Lung microvascular endothelial cell (primary cell): ENCODE measurements at places on chromosomes 7 and 10. TPM values are rescaled to one million over a fixed set of nuclear protein-coding genes. Genes with fewer than 3 reads are reported as not detected.

GRCh38 chr10:103452506-103453230, 498 bp upstream of the CALHM2 start:
- no peak for DNase-seq

GRCh38 chr7:158733775-158734494, 29.3 kb upstream of the NCAPG2 start:
- no peak for DNase-seq

- DNase-seq = no peak
Observed at GRCh38 chr7:149493366-149493765, 4.2 kb downstream of the ZNF746 start.

The NPC1L1 gene
- not detected in 2 replicates for total RNA-seq

DNA sequence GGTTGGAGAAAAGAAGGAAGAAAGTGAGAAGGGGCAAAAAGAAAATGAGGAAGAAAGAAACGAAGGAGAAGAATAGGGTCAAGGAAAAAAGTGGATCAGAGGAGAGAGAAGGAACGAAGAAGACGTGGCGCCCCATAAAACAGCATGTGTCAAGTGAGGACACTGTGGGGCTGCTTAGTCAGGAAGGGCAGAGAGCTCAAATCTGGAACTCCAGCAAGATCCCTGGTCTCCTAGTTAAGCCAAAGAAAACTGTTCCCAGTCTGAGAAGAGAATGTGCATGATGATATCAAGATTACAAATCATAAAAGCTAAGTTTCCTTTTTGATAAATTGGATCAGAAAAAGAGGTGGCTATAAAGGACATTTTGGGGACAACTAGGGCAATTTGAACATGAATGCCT, 33.0 kb downstream of the CREB3L2 start:
- DNase-seq = no peak

GRCh38 chr10:62457598-62457997, 83.4 kb downstream of the ZNF365 start:
- DNase-seq = no peak

GRCh38 chr10:99530108-99531025, 2.4 kb upstream of the NKX2-3 start:
- no peak for DNase-seq

DNA sequence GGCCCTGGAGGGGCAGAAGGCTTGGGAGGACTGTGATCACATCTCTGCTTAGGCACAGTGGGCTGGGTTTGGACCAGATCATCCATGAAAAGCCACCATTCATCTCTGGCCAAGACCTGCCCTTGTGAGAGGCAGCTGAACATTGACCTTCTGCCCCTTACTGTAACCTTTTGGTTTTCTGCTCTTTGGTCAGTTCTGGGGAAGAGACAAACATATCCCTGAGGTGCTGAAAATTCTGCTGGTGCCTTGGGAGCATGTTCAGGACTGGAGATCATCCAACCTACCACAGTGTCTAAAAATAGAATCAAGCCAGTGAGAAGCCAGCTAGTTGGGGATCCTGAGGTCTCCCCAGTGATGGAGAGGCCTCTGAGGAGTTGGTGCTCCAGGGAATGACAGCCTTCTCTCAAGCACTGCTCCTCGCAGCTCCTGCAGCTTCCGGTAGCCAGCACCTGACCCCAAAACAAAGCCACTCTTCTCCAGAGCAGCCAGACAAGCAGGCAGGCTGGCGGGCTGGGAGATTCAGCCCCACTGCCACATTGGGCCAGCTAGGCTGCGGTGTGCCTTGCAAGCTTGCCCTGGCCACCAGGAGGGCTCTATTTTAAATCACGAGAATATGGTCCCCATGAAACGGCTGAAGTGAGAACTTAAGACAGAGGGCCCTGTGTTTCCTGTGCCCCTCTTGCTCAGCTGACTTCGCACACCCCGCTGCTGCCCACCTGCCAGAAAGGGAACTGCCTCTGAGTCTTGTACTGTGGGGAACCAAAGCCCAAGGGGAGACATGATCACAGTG, 37.8 kb upstream of the UBE2H start:
- DNase-seq = no peak
